ENCODE measurements at places on chromosomes 4 and X.
A peak's percentile ranks its signal among the peaks of the same experiment; 100 is the strongest.

DNA sequence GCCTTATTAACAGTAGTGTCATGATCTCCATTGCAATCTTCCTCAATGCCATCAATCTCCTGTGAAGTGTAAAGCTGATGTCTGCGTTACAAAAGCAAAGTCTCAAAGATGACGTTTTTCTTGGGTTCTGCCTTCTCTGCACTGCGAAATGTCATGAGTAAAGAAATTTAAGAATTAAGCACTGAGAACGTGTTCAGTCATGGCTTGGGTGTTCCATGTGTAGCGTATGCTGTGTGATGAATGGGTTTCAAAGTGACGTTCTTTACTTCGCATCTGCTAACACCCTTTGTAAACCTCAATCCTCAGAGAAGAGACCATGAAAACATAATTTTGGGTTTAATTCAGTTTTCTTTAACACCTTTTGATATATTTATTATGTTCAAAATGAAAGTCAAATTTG lies 999 bp downstream of the NAP1L5 start:
- no peak for DNase-seq

DNA sequence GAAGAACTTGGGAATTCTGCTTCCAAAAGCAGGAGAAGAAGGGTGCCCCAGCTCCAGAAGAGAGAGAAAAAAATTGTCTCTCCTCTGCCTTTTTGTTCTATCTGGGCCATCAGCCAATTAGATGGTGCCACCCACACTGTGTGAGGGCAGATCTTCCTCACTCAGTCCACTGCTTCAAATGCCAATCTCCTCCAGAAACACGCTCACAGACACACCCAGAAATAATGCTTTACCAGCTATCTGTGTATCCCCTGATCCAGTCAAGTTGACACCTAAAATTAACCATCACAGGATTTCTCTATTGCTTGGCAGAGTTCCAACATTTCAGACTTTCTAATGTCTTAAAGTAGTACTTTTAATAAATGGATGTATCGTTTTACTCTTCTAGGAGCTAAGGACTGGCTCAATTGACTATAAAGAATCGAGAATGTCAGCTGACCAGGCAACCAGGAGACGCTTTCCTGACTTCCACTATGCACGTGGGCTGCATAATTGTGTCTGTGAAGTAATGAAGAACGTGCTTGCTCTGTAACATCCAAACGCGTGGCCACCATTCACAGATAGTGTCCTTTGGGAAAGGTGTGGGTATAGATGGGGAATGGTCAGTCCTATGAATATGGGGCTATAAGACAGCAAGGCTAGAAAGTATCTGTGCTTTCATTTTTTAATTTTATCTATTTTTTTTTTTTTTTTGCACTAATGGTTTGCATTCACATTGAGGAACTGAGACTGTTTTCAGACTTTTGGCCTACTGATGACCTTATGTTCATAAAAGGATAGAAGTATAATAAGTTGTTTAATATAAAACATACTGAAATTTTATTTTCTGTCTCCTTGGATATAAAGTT lies 9.9 kb upstream of the SMIM20 start:
- DNase-seq: no peak

DNA sequence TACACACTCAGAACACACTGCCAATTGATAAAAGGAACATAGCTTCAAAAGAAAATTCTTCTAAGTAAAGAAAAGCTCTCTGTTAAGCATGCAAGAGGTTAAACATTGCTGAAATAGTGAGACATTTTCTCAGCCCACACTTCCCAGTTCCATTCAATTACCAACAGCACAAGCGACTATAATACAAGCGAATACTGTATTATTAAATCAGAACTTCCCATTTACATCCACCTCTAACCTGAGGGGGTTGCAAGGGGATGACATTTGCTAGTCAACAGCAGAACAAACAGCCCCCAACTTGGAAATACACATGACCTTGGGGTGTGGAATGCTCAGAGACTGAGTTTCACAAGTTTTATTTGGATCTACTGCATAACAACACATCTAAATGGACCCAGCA lies 1.1 kb downstream of the FSTL5 start:
- no peak for DNase-seq

GRCh38 chrX:53435997-53436396 lies 1.8 kb upstream of the HSD17B10 start:
- peak; percentile 31 for DNase-seq

DNA sequence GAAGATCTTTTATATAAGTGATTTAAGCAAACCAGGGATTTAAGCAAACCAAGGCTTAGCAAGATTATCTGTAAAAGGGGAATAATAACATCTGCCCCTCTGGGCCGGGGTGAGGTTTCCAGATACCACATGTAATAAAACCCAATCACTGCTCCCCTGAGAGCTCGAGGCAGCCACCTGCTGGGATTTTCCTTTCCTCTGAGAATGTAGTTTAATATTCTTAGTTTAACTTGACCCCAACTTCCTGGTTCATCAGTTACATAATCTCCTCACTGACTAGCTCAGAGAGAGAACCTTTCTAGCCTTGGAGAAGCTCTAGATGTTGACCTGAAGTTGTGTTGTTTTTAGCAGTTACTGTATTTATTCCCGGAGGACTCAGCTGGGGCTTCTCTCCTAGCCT lies 322.4 kb downstream of the ARHGAP10 start:
- no peak for DNase-seq

DNA sequence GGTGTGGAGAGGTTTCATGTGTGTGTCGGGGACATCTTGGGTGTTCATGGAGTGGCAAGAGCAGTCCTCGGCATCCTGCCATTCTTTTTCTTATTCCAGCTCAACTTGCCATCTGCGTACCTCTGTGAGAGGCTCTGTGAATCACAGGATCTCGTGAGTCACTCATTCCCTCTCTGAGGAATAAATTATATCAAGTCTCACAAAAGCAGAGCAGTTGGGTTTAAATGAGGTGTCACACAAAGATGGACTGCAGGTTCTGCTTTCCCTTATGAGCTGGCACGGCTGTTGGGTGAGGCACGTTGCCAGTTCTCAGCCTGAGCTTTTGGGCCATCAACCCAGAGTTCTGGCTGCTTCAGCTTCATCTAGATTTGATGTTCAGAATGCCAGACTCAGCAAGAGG lies 6.8 kb upstream of the OCIAD2 start:
- DNase-seq: no peak

- DNase-seq: no peak
Measured at GRCh38 chr4:122341886-122342285, 36.9 kb upstream of the ADAD1 start.
